ENCODE measurements at places on chromosomes 1 and 21. TPM values are rescaled to one million over a fixed set of nuclear protein-coding genes. Genes with fewer than 3 reads are reported as not detected.
A peak's percentile ranks its signal among the peaks of the same experiment; 100 is the strongest.

DNA sequence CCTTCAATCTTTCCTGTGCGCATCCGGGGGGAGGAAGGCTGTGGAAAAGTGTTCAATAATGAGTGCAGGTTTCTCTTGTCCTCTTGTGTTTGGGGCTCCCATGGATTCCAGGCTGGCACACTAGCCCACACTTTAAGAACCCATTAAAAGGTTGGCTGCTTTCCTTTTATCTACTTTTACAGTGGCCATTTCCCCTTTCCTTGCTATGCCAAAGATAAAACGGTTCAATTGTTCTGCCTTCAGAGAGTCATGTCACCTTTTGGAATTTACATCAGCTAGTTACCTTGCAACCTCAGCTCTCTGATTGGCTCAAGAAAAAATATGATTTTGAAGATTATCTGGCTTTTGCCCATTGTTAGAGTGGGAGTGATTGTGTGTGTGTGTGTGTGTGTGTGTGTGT lies 182.3 kb downstream of the SDCCAG8 start:
- no peak for DNase-seq

GRCh38 chr1:1431845-1432273 lies 3.6 kb upstream of the VWA1 start:
- DNase-seq: no peak

DNA sequence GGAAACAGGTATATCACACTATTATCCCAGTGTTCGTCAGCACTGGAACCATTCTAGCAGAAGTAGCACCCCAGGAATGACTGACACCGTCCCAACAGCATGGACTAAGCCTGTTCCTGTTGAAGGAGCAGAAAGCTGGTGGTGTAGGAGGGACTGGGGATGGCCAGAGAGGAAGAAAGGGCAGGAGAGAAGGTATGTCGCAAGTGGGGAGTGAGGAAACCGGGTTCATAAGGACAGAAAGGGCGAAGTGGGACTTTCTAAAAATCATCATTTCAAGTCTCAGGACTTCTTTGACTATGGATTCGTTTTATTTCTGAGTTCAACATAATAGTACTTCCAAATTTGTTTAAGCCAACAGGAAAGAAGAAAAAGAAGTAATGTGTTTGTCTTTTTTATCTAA lies 19.7 kb upstream of the MX1 start:
- no peak for DNase-seq

- peak; percentile 68 for DNase-seq
Observed at GRCh38 chr1:182595641-182596240, 6.7 kb upstream of the RNASEL start.

Gene CD1C
- total RNA-seq: not detected

Gene TRAF3IP3
- not detected for total RNA-seq

Gene RAB42
- total RNA-seq: 8.8 TPM
